ENCODE measurements at places on chromosomes 7 and 10. TPM values are rescaled to one million over a fixed set of nuclear protein-coding genes. Genes with fewer than 3 reads are reported as not detected.

DNA sequence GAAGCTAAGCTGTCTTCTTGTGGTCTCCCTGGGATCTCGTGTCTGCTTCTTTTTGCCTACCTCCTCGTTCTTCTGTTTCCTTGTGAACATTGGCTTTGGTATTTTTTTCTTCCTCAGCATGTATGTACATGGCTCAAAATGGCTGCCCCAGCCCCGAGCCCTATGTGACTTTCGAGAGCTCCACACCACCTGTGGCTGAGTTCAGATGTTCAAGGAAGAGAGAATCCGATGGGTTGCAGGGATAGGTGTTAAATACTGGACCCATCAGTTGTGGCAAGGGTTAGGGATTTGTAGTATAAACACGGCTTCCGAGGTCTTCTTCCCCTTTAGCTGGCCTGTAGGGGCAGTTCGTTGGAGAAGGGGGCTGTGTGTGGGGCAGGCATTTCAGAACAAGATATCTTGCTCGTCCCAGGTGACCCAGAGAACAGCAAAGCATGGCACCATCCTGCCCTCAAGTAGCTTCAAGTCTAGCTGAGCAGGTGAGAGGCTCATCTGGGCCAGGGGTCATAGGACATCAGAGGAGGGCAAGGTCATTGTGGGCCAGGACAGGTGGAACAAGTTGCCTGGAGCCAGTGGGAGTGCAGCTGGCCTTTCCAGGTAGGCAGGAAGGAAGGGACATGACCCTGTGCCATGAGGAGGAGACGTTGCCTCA, 57.2 kb upstream of the COMTD1 start:
- no peak overlapping the region for H3K4me3 ChIP-seq
- no peak for DNase-seq
- H3K36me3 ChIP-seq: no peaks in the 10 kb centered on the region
- H3K27ac ChIP-seq: no peak overlapping the region
- no peaks in the 10 kb centered on the region for H3K4me1 ChIP-seq

The ACBD7 gene
- not detected for total RNA-seq

The HABP2 gene
- total RNA-seq: not detected

- no peaks in the 10 kb centered on the region for H3K27me3 ChIP-seq
- H3K4me3 ChIP-seq: no peak overlapping the region
- H3K36me3 ChIP-seq: no peaks in the 10 kb centered on the region
- DNase-seq: no peak
- H3K27ac ChIP-seq: no peak overlapping the region
- H3K4me1 ChIP-seq: no peaks in the 10 kb centered on the region
Measured at GRCh38 chr7:95550546-95550945, 45.8 kb downstream of the PDK4 start.

The GDF2 gene
- not detected for total RNA-seq

The TRIM50 gene
- not detected for total RNA-seq

GRCh38 chr10:113007343-113007771, 57.3 kb downstream of the TCF7L2 start:
- no peaks in the 10 kb centered on the region for H3K36me3 ChIP-seq
- no peak overlapping the region for H3K27ac ChIP-seq
- peaks cover 6% of the 10 kb centered on the region for H3K27me3 ChIP-seq

GRCh38 chr7:17524746-17525145, 226.3 kb downstream of the AHR start:
- H3K27me3 ChIP-seq: no peaks in the 10 kb centered on the region
- DNase-seq: no peak
- H3K4me1 ChIP-seq: no peaks in the 10 kb centered on the region
- no peak overlapping the region for H3K27ac ChIP-seq
- no peaks in the 10 kb centered on the region for H3K36me3 ChIP-seq

The CPN1 gene
- not detected for total RNA-seq

The PTF1A gene
- total RNA-seq: not detected

- no peaks in the 10 kb centered on the region for H3K4me1 ChIP-seq
- H3K27ac ChIP-seq: no peak overlapping the region
- H3K27me3 ChIP-seq: no peaks in the 10 kb centered on the region
- H3K4me3 ChIP-seq: no peak overlapping the region
- DNase-seq: no peak
Measured at GRCh38 chr10:98649170-98649569, 202.4 kb upstream of the HPS1 start.

DNA sequence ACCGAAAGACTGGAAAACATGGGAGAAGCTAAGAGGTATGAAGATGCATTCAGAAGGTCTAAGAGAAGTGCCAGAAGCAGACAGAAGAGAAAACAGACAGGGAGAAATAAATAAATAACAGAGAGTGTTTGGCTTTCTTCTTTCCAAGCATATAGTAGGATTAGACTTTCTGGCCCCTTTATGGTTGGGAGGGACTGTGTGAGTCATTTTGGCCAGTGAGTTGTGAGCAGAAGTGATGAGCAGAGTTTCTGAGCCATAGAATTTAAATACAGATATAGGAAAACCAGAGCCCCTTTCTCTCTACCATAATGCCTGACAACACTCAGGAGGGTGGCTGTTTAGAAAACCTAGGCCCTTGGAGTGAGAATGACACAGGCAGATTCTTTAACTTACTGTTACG, 171.0 kb downstream of the PPP1R17 start:
- no peak for DNase-seq
- no peak overlapping the region for H3K27ac ChIP-seq
- H3K4me1 ChIP-seq: no peaks in the 10 kb centered on the region

DNA sequence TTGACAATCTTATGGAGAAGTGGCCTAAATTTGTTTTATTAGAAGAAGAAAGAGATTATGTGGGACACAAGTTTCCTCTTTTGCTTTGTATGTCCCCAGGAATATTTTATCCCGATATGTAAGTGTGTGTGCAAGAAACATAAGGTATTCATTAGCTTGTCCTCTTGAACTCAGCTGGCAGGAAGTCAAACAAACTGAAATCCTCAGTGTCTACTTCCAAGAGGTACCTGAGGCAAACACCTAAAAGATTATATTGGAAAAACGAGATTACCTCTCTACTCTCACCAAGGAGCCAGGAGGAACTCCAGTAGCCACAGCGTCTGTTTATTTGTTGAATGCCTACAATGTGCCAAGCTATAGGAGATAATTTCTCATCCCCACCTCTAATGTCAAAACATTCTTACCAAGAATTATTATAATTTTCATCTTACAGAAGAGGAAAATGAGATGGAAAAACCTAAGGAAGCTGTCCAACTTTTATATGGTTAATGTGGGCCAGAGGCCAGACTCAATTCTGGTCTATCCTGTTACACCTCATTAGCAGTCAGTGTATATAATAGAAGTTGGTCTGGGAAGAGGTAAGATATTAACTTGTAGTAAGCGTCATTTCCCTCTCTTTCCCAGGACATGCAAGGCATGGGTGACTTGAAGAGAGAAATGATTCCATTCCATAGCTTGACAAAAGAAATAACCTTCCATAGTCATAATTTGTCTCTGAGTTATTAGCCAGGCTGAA, 692.7 kb downstream of the MAGI2 start:
- no peaks in the 10 kb centered on the region for H3K36me3 ChIP-seq
- H3K27ac ChIP-seq: no peak overlapping the region
- H3K4me1 ChIP-seq: no peaks in the 10 kb centered on the region
- no peak for DNase-seq

- H3K4me1 ChIP-seq: no peaks in the 10 kb centered on the region
- H3K36me3 ChIP-seq: no peaks in the 10 kb centered on the region
- H3K4me3 ChIP-seq: no peak overlapping the region
Measured at GRCh38 chr10:116111483-116112095, 161.4 kb downstream of the GFRA1 start.

GRCh38 chr7:96739609-96740008, 30.0 kb upstream of the SEM1 start:
- H3K4me3 ChIP-seq: no peak overlapping the region
- no peak overlapping the region for H3K27ac ChIP-seq
- no peak for DNase-seq
- H3K27me3 ChIP-seq: peaks cover 3% of the 10 kb centered on the region

The PMS2 gene
- total RNA-seq: 23.5 TPM

DNA sequence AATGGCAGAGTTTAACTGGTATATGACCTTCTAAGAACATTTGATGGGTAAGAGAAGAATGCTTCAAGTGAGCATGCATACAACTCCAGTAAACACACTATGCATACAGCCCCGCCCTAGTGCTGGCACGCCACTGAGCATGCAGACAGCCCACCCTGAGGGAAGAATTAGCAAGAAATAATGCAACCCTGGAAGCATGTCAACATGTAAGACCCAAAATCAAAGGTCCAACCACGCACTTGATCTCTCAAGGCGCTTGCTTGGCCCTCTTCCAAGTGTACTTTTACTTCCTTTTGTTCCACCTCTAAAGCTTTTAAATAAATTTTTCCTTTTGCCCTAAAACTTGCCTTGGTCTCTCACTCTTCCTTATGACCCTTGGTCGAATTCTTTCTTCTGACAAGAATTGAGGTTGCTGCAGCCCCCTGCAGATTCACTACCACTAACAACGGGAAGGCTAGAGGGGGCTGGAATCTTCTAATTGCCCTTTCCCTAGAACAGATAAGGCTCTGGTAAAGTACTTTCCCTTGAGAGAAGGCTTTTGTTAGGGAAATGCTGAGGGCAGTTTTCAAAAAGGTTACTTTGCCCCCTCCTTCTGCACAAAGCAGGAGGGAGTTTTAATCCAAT, 3.4 kb downstream of the FAM24B start:
- no peak overlapping the region for H3K27ac ChIP-seq
- H3K4me1 ChIP-seq: peaks cover 19% of the 10 kb centered on the region
- H3K27me3 ChIP-seq: no peaks in the 10 kb centered on the region
- H3K4me3 ChIP-seq: no peak overlapping the region

The GPR26 gene
- not detected for total RNA-seq

DNA sequence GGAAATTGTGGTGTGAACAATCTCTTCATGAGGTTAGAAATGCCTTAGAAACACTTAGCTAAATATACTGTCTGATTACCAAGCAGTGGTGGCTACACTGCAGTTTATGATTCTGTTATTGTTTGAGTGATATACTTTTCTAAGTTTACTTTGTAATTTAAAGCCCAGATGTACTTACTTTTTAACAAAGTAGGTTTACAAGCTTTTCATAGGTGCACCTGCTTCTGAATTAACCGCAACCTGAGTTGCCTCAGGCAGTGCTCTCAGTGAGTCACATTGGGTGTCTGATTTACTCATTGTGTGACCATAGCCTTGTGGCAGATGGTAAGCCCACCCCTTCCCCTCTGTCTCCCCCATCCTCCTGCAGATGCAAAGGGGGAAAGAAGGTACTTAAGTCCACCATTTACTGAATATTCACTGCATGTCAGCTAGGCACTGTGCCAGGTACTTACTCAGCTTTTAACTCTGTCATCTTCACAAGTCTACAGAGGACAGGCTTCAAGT, 9.0 kb downstream of the MTURN start:
- H3K27ac ChIP-seq: no peak overlapping the region
- peaks cover 6% of the 10 kb centered on the region for H3K4me1 ChIP-seq
- no peak overlapping the region for H3K4me3 ChIP-seq

DNA sequence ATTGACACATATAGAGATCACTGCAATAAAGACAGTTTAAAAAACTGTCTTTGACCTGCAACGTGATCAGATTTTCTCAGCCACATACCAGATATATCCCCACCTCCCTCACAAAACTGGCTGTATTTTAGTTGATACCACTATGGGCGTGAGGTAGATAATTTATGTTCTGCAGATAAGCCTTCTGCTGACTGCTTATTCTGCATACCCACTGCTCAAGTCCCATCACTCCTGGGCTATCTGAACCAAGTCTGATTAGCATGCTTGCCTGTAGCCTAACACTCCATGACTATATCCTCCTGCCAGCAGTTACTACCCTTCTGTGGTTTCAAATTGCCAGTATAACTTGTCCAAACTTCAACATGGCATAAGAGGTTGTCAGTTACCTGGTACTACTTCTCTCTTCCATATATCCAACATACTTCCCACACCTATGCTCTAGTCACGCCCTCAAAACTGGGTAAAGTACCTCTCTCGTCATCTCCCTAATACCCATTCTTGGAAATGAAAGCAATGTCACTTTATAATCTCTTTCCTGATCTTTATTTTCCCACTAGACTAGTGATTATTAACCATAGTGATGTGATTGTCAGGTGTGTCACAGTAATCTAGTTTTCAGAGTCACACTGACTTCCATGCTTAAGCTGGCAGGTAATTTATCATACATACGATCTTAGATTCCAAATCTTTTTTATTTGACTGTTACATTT, 70.7 kb downstream of the MALSU1 start:
- no peak overlapping the region for H3K4me3 ChIP-seq
- no peak overlapping the region for H3K27ac ChIP-seq
- no peak for DNase-seq
- no peaks in the 10 kb centered on the region for H3K27me3 ChIP-seq

GRCh38 chr10:75496191-75496567, 64.8 kb downstream of the LRMDA start:
- no peaks in the 10 kb centered on the region for H3K4me1 ChIP-seq
- DNase-seq: no peak
- no peaks in the 10 kb centered on the region for H3K27me3 ChIP-seq
- no peak overlapping the region for H3K27ac ChIP-seq

- no peaks in the 10 kb centered on the region for H3K36me3 ChIP-seq
- H3K4me1 ChIP-seq: no peaks in the 10 kb centered on the region
- H3K27me3 ChIP-seq: no peaks in the 10 kb centered on the region
- H3K27ac ChIP-seq: no peak overlapping the region
- DNase-seq: no peak
Measured at GRCh38 chr10:36254199-36254598, 612.1 kb upstream of the FZD8 start.

The ZPBP gene
- not detected for total RNA-seq

- peaks cover 7% of the 10 kb centered on the region for H3K4me1 ChIP-seq
- no peak for DNase-seq
- H3K27ac ChIP-seq: no peak overlapping the region
- H3K4me3 ChIP-seq: no peak overlapping the region
Measured at GRCh38 chr10:31975157-31975765, 46.6 kb upstream of the ARHGAP12 start.
